ENCODE measurements at places on chromosomes 4 and X.

DNA sequence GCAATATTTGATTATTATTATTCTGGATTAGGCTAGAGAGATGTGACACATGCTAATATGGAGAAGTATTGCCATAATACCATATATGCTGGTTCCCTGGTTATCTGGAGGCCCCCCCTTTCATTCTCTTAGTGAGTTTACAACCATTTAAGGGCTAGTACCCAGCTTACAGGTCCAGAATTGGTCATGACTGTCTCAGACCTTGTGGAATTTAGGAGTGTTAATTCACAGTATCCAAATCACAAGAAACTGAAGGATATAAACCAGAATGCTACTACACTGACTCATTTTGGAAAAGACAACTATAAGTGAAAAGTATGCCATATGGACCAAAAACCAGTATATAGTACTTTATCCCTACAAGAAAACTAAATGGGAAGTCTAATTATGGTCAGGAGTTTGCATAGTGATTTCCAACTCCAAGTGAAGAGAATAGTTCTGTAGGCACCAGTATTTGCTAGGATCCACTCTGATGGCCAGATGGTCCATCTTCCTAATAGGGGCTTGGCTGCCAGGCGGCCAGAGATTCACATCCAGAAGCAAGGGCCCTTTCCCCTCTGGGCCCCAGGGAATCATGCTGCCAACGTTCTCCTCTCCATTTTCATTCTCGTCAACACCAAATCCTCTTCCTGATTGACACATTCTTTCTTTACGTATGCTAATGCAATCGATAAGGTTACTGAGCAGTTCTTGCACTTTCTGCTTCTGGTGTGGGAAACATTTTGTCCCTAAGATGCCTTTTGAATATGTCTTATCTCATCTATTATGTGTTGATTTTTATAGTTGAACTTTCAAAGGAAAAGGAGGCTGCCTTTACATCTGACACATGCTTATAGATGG is 123.6 kb downstream of the SHROOM3 start:
- no peak for ATAC-seq

GRCh38 chrX:18886005-18886343 is 97.9 kb downstream of the PHKA2 start:
- no peak for ATAC-seq

- peak; percentile 97 for ATAC-seq
These were observed 34.0 kb upstream of the GYPA start for GRCh38 chr4:144174401-144175067.

DNA sequence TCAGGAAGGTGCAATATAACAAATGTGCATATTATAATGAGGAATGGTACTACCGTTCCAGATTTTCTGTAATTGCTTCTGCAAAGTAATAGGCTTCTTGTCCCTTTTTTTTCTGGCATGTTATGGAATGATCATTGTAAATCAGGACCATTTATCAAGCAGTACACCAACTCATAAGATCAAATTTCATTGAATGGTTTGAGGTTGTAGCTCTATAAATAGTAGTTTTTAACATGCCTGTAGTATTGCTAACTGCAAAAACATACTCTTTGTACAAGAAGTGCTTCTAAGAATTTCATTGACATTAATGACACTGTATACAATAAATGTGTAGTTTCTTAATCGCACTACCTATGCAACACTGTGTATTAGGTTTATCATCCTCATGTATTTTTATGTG is 12.6 kb downstream of the IBSP start:
- ATAC-seq: no peak

- no peak for ATAC-seq
These were observed 406.2 kb upstream of the PCDH7 start for GRCh38 chr4:30314001-30314400.

GRCh38 chr4:26161030-26161824 is 159.6 kb upstream of the RBPJ start:
- ATAC-seq: no peak

DNA sequence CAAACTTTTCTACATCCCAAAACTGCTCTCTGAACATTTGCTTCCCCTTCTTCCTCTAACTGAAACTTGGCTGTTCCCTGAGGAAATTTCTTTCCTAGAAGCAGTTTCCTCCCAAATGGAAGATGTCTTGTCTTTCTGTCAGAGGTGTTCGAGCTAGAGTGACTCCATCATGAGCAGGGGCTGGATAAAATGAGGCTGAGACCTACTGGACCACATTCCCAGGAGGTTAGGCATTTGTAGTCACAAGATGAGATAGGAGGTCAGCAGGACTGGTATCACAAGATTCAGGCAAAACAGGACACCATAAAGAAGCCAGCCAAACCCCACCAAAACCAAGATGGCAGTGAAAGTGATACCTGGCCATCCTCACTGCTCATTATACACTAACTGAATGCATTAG is 35.8 kb upstream of the PGRMC2 start:
- no peak for ATAC-seq

DNA sequence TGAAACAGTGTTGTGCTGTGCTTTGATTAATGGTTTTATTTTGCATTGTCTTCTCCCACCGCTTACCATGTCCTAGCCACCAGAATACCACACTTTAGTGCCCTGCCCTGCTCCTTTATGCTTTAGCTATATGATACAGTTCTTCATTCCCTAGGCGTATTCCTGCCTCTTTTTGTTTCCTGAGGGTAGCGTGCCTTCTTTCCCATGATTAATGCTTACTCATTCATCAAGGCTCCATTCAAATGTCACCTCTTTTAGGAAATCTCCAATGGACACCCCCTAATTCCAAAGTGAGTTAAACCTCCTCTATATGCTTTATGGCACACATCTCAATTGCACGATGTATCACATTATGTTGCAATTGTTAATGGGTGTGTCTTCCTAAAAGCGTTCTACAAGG is 46.3 kb downstream of the SPANXD start:
- no peak for ATAC-seq

- peak; percentile 83 for ATAC-seq
These were observed 78.7 kb upstream of the CBLL2 start for GRCh38 chrX:22193851-22194659.

DNA sequence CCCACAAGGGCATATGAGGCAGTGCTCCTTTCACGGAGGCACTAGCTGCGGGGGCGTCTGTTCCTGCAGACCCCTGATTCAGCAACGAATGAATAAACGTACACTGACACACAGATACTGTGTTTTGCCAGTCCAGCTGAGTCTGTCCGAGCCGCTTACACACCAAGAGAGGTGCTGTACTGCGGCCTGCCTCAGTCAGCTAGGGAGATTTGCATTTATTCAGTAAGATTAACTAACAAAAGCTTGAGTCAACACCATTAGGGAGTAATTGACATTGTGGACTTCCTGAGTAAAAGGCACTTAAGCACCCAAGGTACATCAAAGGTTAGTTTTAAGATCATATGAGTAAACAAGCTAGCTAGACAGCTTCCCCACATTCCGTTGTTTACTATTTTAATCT is 31.0 kb upstream of the BEX4 start:
- ATAC-seq: no peak

DNA sequence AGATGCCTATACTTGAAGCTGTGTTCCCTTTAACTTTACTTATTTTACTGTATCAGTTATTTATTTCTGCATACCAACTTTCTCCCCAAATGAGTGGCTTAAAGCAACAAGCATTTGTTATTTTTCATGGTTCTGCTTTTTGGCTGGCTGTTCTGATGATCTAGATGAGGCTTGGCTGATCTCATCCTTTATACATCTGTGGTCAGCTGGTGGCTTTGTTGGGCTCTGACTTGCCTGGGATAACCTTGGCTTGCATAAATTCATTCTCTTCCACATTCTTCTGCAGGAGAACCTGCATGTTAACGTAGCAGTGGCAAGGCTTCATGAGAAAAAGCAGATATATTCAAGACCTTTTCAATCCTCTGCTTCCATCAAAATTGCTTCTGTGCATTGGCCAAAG is 1317.6 kb downstream of the ADGRL3 start:
- no peak for ATAC-seq

DNA sequence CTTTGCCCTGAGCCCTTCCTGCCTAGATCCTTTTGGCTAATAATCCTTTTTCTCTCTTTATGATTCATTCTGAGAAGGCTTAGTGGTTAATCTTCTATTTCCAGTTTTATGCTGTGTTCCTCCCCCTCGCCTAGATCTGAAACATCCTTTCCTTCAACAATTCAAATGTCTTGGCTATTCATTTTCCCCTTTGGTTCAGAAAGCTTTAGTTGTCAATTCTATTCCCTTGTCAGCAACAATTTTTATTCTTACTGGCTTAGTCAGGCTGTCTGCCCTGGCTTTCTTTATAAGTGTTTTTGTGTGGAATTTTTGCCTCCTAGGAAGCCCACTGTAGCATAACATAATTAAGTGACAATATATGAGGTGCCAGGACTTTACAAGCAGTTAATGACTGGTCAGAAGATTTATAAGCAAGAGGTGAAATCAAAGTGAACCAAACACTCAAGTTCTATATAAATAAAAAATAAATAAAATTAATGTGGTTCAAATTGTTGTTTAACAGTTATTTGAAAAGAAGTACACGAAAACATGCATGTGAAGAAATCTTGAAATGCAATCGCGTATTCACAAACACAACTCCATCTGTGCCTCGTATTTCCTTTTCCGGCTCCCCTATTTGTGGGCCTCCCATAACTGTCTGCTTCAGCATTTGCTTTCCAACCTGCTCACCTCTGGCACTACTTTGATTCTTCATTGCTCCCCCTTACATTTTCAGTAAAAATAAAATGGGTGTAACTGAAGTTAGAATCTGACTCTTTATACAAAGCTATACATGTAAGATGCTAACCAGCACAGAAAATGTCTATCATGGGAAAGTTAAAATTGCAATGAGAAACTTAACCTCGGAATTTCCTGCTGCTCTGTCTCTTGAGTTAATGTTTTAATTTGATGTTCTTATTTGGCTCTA is 235.4 kb downstream of the SPRY1 start:
- ATAC-seq: no peak

DNA sequence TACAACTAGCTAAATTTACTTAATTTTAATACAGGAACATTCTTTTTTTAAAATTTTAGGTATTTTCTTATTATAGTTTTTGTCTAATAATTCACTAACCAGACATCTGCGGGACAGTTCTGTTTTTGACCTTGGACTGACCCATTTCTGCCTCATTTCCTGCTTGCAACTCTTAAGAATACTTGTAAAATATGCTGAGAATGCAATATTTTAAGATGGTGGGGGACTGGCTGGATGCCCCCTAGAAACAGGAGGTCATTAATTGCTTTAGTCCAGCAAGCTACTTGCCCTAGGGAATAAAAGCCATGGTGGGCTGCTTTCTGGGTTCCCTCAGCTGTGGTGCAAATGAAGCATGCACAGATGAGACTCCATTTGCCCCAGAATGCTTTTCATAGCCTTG is 2348.4 kb downstream of the PCDH7 start:
- ATAC-seq: no peak

GRCh38 chr4:129140521-129140920 is 44.6 kb downstream of the C4orf33 start:
- peak; percentile 31 for ATAC-seq

GRCh38 chr4:152189451-152190179 is 346.3 kb downstream of the FBXW7 start:
- no peak for ATAC-seq

- ATAC-seq: no peak
These were observed 1187.6 kb downstream of the RPA4 start for GRCh38 chrX:98071331-98071730.

DNA sequence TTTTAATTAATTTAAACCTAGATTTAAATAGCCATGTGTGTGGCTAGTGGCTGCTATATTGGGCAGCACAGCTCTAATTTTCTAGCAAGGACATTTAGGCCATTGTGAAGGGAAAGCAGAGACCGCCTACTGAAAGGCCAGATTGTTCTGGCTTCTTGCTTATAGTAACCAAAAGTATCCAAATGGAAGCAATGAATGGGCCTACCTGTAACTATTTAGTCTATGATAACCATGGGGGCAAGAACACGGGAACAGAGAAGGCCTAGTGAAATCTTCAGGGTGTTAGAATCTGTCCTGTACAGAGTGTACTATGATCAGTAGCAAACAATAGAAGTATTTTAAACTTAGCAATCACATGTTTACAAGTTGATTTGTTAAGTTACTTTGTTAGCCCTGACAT is 16.5 kb upstream of the HPRT1 start:
- ATAC-seq: no peak

- no peak for ATAC-seq
These were observed 47.7 kb downstream of the PRPS1 start for GRCh38 chrX:107675823-107676555.

DNA sequence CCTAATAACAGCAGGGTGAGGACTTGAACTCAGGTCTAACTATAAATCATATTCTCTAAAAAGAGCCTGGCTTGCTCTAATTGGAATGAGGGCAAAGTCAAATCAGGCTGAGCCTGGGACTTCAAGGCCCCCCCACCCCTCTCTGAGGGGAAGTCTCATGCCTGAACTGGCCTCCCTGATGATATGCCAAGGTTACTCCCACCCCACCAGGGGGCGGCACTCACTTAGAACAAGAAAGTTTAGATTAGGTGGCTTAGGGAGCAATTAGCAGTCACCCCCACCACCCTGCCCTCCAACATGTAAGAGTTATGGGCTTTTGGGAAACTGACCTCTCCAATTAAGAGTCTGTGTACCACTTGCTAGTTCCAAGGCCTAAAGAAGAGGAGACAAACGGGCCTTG is 2.7 kb downstream of the FOXO4 start:
- ATAC-seq: no peak

DNA sequence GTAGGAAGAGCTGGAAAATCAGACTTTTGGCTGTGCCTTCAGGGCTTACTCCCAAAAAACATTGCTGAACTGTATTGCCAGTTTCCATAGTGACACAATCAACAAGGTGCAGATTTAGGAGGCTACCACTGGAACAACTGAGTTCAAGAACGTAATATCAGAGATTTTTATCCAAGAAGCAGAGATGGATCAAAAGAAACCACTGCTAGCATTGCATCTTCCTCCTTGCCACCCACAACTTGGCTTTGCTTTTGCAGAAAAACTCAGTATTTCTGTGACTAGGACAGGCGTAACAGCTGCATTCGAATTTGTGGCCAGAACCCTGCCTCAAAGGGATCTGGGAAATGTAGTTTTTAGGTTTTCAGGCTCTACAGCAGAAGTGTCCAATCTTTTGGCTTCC is 27.8 kb upstream of the WDFY3 start:
- no peak for ATAC-seq

DNA sequence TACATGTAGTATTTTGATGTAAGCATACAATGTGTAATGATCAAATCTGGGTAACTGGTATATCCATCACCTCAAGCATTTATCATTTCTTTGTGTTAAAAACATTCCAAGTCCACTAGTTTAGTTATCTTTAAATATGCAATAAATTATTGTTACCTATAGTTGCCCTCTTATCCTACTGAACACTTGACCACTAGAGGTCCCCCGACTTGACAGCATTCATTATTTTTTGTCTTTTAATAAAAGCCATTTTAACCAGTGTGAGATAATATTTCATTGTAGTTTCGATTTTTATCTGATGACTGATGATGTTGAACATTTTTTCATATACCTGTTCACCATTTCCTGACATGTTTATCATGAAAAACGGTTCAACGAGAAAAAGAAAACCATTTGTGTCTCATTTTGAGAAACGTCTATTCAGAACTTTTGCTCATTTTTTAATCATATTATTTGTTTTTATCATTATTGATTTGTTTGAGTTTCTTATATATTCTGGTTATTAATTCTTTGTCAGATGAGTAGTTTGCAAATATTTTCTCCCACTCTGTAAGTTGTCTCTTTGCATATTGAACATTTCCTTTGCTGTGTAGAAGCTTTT is 199.0 kb upstream of the CXXC4 start:
- no peak for ATAC-seq

Data from motor neuron (in vitro differentiated cells).